Hepatocyte (in vitro differentiated cells): ENCODE measurements at places on chromosomes 1 and 21. TPM values are rescaled to one million over a fixed set of nuclear protein-coding genes. Genes with fewer than 3 reads are reported as not detected.
A peak's percentile ranks its signal among the peaks of the same experiment; 100 is the strongest.

DNA sequence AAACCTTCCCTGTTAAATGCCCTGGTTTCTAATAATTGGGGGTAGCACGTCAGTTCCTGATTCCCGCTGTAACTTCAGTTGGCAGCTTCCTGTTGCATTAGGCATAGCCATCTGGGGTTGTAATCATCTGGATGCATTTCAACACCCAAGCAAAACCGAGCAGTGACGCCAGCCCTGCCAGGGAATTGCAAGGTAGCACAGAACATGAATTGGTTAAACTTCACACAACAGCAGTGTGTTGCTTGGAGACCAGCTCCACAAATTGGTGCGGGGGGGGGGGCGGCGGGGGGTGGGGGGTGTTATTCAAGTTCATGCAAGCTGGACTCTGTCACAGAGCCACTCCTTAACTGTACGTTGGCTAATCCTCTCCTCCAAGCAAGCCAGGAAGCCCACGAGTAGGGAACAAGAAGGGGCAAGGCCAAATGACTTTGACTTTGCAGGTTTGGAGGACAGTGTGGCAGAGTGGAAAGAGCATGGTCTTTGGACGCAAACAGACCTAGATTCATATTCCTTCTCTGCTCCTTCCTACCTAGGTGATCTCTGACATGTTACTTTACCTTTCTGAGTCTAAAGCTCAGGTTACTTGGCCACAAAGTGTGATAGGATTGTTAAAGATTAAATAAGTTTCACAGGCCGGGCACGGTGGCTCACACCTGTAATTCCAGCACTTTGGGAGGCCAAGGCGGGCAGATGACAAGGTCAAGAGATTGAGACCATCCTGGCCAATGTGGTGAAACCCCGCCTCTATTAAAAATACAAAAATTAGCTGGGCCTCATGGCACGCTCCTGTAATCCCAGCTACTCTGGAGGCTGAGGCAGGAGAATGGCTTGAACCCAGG, 4.7 kb downstream of the LAX1 start:
- DNase-seq, result peak; percentile 91

- no peak for DNase-seq
Measured at GRCh38 chr1:61173118-61173517, 90.8 kb downstream of the NFIA start.

- DNase-seq, result no peak
Measured at GRCh38 chr1:18580691-18581419, 49.8 kb upstream of the PAX7 start.

DNA sequence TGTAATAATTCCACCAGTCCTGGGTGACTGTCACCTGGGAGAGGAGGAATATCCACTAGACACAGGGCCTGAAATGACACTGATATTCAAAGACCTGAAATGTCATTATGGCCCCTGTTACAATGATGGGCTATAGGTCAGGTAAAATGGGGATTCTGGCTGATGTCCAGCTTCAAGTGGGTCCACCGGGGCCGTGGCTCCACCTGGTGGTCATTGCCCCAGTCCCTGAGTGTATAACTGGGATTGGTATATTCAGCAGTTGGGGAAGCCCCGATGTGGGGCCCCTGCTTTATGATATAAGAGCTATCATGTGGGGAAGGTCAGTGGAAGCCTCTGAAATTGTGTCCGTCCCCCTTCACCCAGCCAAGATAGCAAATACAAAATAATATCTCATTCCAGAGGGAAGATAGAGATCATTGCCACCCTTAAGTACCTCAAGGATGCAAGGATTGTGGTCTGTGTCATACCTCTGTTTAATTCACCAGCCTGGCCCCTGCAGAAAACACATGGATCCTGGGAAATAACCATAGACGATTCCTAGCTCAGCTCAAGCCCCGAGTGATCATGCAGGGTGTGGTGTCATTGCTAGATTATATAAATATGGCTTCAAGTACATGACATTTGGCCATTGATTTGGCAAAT, 19.4 kb downstream of the PLEKHO1 start:
- DNase-seq, result peak; percentile 87

- no peak for DNase-seq
Measured at GRCh38 chr21:31386006-31386405, 41.9 kb upstream of the TIAM1 start.

- DNase-seq, result no peak
Measured at GRCh38 chr1:24874611-24875234, 55.4 kb downstream of the RUNX3 start.

- peak; percentile 72 for DNase-seq
Measured at GRCh38 chr21:36422279-36423098, 37.3 kb downstream of the CHAF1B start.

ASCL5 gene
- not detected in 2 replicates for total RNA-seq

GRCh38 chr1:198907423-198907746, 268.5 kb downstream of the PTPRC start:
- DNase-seq, result no peak

TMPRSS2 gene
- 113 and 121 TPM in 2 replicates for total RNA-seq

CHD1L gene
- total RNA-seq, result 31.1 and 41.6 TPM in 2 replicates
